Amygdala (tissue), 56 donors: ENCODE measurements at places on chromosomes 5 and 9.

GRCh38 chr5:164998590-164998989, 1493.2 kb downstream of the MAT2B start:
- DNase-seq = no peak

GRCh38 chr5:14250084-14250695, 107.0 kb downstream of the TRIO start:
- DNase-seq = peak; percentile 87

- no peak for DNase-seq
Measured at GRCh38 chr5:79122973-79123372, 11.4 kb downstream of the BHMT start.

DNA sequence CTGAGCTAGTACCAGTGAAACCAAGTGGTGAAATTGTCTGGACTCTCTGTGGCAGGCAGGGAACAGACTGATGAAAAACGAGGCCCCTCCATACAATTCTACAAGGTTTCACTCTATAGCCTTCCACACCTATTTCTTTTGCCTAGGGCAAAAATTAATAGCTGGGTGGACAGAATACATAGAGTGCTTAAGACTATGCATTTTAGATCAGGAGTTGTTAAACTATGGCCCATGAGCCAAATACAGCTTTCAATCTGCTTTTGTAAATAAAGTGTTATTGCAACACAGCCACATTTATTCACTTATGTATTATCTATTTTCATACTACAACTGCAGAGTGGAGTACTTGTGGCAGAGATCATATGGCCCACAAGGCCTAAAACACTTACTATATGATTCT, 45.2 kb downstream of the SH3TC2 start:
- DNase-seq = no peak

- DNase-seq = no peak
Measured at GRCh38 chr5:10503321-10503720, 60.5 kb upstream of the ANKRD33B start.

- no peak for DNase-seq
Measured at GRCh38 chr5:91937121-91937520, 554.0 kb upstream of the ARRDC3 start.

DNA sequence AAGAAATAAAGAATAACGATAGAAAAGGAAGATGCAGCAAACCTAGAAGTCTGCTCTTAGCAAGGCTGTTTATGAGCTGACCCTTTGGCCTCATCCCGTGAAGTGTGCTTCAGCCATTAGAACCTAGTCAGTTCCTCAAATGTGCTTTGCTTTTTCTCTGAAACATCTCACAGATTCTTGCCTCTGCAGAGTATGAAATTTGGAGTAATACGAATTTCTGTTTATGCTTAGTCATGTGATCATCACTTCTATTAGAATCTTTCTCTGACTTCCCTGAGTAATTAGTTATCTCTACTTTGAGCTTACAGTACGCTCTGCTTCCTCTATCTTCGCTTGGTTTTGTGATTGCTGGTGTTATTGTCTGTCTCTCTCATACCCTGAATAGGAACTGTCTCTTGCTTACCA, 11.3 kb downstream of the CYSTM1 start:
- no peak for DNase-seq

DNA sequence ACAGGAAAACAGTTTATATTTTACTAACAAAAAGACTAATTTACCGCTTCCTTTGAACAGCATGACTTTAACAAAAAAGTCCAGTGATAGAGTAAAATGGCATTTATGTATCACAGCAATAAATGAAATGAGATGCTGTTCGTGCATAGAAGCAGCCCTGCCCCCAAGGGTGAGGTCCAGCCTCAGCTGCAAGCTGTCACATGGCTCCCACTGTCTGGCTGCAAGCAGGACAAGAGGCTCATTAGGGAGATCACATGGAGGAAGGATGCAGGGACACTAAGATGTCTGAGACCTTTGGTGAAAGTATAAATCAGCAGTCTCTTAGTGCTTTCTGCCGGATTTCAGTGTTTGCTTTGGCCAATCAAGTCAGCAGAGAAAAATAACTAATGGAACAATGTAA, 23.0 kb downstream of the GDNF start:
- peak; percentile 15 for DNase-seq

DNA sequence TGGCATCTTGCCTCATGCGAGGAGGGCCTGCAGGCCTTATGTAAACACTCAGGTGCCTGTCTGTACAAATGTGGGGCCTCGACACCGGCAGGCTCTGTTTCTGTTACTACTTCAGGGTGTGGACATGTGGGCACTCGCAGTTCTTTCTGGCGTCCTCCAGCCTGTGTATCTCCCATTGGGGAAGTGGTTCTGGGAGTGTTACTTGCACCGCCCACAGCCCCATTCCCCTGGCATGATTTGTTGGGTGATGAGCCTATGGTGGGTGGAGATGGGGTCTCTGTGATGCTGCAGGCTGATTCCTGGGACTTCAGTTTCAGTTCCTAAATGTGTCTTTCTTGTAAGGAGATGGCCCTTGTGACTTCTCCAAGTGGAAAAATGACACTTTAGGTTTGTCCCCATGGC, 82.1 kb upstream of the PITX1 start:
- DNase-seq = no peak

DNA sequence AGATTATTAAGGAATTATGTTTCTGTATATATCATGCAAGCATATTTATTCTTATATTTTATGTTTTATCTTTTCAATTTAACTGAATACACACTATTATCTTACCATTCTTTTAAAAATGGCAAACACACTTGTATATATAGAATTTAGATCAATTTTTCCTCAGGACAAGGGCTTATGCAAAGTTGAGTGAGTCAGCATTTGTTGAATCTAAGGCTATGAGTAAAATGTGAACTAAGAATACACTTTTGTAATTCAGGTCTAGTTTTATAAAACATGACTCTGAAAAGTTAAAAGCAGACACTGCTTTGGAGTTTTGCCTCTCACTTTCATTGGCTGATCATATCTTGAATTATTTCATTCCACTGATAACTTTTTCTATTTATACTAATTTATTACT, 127.8 kb downstream of the FOCAD start:
- DNase-seq = no peak

DNA sequence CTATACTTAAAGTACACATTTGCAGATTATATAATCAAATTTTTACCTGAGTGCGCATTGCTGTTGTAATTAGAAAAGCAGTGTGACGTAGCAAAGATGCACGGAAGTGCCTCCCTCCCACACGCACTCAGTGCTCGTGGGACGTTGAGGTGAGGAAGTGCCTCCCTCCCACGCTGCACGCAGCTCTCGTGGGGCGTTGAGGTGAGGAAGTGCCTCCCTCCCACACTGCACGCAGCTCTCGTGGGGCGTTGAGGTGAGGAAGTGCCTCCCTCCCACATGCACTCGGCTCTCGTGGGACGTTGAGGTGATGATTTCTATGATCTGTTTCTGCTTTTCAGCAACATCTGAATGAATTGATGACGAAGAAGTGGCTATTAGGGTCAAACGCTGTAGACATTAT, 21.0 kb downstream of the EXOC3 start:
- DNase-seq = no peak

DNA sequence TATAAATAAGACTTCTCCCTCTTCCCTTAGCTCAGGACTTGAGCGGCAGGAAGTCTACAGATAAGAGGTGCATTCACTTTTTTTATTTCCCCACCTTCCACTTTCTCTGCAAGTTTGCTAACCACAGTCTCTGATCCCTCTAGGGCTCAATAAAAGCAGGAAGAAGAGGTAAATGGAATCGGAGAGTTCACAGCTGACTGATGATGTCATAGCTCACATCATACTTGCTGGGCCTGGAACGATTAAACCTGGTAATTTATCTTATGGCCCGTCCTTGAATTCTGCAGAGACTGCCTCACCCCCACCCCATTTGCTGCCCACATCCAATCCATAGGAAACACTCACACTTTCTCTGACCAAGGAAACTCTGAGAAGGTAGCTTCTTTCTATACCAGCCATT, 62.9 kb downstream of the DRD1 start:
- no peak for DNase-seq

DNA sequence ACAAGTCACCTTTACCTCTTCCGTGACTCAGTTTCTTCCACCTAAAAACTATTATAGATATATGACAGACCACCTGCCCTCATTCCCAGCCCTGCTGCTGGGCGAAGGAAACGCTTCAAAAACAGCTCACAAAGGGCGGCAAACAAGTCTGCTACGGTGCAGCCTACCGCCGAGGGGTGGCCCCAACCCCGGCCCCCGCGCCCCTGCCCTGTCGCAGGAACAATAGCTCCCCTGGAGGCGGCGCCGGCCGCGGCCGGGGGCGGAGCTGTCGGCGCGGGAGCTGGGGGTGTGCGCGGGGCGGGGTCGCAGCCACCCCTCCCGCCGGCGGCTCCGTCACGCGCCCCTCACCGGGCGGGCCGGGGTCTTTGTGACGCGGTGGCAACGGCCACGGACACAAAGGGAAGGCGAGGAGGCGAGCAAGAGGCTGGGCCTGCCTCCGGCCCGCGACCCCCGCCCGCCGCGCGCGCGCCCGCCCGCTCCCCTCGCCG, at the start of gene TMEFF1:
Gene TMEFF1 (plus strand): TSS at position 362 of the 488 bp plus-strand sequence. CDS start 396 bp downstream, outside the sequence.
- DNase-seq = no peak

- DNase-seq = no peak
Measured at GRCh38 chr5:131682826-131683225, 47.8 kb upstream of the RAPGEF6 start.

DNA sequence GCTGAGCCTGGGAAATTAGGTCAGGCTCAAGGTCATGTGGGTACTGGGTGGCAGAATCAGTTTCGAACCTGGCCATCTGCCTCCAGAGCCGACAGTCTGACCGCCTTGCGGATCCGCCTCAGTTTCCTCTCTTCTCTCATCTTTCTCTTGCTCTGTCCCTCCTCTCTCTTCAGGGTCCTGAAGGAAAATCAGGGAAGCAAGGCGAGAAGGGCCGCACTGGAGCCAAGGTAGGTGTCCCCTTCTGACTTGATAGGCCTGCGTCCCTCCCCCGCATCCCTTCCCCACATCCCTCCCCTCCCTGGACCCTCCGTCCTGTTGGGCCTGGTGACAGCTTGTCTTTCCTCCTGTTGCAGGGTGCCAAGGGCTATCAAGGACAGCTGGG, 40.8 kb upstream of the ORM1 start:
- no peak for DNase-seq
